B cell (primary cell): ENCODE measurements at places on chromosomes 7 and 10. TPM values are rescaled to one million over a fixed set of nuclear protein-coding genes. Genes with fewer than 3 reads are reported as not detected.

Gene ZNF467
- 0.32 and 0.39 TPM in 2 replicates for total RNA-seq

Gene CALY
- not detected in 2 replicates for total RNA-seq

Gene VSTM2A
- not detected in 2 replicates for total RNA-seq

Gene AMZ1
- total RNA-seq = 13.2 and 14.6 TPM in 2 replicates

Gene KLF6
- 175 and 191 TPM in 2 replicates for total RNA-seq
